ENCODE measurements at places on chromosomes 5 and 9. TPM values are rescaled to one million over a fixed set of nuclear protein-coding genes. Genes with fewer than 3 reads are reported as not detected.
A peak's percentile ranks its signal among the peaks of the same experiment; 100 is the strongest.

DNA sequence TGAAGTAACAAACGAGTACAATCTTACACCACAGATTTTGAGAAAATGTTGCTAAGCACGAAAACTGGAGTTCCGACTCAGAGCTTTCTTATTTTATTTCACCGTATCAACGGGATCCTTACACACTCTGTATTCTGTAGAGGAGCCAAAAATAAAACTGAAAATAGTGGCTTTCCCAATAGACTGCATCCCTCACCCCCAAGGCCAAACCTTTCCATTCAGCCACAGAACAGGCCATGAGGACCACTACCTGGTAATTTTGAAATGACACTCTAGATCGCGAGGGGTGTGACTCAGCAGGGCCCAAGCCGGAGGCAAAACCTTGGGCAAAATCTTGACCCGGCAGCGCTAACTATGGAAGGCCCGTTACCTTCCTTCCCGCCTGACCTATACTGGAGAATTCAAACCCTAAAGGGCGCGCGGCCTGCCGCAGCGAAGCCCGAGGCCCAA lies 432 bp downstream of the HSPA9 start:
- no peaks in the 10 kb centered on the region for H3K4me1 ChIP-seq
- H3K36me3 ChIP-seq: peaks cover 40% of the 10 kb centered on the region
- DNase-seq: no peak
- H3K4me3 ChIP-seq: peak overlapping the region; percentile 94
- no peaks in the 10 kb centered on the region for H3K27me3 ChIP-seq

The SUSD3 gene
- total RNA-seq: 1.6 TPM

DNA sequence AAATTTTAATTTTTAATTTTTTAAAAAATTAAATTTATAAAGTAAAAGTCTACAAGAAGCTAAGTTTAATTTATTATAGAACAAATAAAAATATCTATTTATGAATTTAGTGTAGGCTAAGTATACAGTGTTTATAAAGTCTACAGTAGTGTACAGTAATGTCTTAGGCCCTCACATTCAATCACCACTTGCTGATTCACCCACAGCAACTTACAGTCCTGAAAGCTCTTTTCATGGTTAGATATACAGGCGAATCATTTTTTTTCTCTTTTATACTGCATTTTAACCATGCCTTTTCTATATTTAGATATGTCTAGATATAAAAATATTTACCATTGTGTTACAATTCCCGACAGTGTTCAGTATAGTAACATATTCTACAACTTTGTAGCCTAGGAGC lies 55.9 kb downstream of the PCSK1 start:
- no peak for DNase-seq
- no peaks in the 10 kb centered on the region for H3K36me3 ChIP-seq
- H3K4me3 ChIP-seq: no peak overlapping the region
- H3K4me1 ChIP-seq: no peaks in the 10 kb centered on the region
- H3K27ac ChIP-seq: no peak overlapping the region
- H3K27me3 ChIP-seq: no peaks in the 10 kb centered on the region

- no peak for DNase-seq
- no peaks in the 10 kb centered on the region for H3K4me1 ChIP-seq
- no peaks in the 10 kb centered on the region for H3K27me3 ChIP-seq
- no peaks in the 10 kb centered on the region for H3K36me3 ChIP-seq
Measured at GRCh38 chr5:39558541-39558940, 133.8 kb upstream of the DAB2 start.

- peaks cover 43% of the 10 kb centered on the region for H3K4me1 ChIP-seq
- no peaks in the 10 kb centered on the region for H3K36me3 ChIP-seq
- no peaks in the 10 kb centered on the region for H3K27me3 ChIP-seq
- peak overlapping the region; percentile 72 for H3K4me3 ChIP-seq
- H3K27ac ChIP-seq: peak overlapping the region; percentile 81
- DNase-seq: no peak
Measured at GRCh38 chr5:74638970-74639806, 1.3 kb downstream of the ENC1 start.

DNA sequence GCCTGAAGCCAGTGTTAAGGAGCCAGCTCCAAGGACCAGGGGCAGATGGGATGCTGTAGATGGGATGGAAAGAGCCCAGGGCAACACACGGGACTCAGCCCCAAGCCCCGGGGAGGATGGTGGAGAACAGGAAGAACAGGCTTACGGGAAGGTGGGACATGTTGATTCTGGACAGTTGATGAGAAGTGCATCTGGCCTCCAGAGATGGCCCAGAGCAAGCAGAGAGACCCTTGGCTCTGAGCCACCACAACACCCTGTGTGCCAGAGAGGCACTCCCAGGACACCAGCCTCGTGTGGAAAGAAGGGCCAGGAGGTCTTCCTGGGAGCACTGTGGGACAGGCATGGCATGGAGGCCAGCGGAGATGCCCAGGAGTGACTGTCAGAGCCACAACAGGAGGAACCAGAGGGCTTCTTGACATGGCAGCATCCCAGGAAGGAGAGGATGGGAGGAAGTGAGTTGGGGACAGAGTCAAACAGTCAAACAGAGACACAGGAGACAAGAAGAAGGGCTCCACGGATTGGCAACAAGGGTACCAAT lies 156.3 kb upstream of the MVB12B start:
- H3K27me3 ChIP-seq: no peaks in the 10 kb centered on the region
- H3K27ac ChIP-seq: no peak overlapping the region
- H3K36me3 ChIP-seq: no peaks in the 10 kb centered on the region
- peak; percentile 42 for DNase-seq
- H3K4me3 ChIP-seq: no peak overlapping the region
